ENCODE measurements at places on chromosomes 16 and 17.

- peak; percentile 94 for DNase-seq
Measured at GRCh38 chr17:6592173-6592572, 35.8 kb upstream of the PITPNM3 start.

- no peak for DNase-seq
Measured at GRCh38 chr16:84068783-84069462, 26.3 kb upstream of the SLC38A8 start.

DNA sequence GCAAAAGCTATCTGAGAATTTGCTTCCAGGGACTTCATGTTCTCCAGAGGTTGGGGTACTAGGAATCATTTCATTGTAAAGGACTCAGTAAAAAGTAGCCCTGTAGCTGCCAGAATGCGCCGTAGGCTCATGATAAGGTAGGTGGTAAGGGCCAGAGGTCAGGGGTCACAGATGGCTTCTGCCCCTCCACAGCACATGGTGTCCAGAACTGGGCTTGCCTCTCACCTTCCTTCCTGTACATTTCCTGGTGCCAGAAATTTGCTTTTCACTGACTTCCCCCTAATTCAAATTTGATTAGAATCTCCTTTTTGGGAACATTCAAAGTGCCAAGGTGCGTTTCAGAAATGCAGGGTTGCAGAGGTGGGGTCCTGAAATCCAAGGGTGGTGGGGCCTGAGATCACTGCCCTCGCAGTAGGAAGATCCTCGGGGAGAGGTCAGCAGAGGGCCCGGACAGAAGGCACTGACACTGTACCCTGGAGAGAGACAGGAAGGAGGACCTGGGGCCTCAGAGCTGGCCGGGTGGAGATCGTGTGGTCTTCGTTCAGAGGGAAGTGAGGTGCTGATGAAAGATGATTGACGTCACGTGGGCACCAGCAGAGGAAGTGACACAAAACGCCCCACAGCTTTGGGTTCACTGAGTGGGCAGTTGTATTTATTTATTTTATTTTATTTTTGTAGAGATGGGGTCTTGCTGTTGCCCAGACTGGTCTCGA is 25.5 kb upstream of the METRNL start:
- no peak for DNase-seq

DNA sequence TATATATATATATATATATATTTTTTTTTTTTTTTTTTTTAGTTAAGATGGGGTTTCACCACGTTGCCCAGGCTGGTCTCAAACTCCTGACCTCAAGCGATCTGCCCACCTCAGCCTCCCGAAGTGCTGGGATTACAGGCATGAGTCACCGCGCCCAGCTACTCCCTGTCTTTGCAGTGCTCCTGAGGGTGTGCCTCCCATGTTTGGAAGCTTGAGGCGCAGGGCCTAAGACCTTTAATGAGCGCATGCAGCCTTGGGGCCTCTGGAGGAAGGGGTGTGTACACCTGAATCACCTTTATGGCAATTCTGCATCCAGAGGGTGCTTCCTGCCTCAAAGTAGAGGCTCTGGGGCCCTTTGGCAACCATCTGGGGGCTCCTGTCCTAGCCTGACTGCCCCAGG is 219.4 kb upstream of the CIBAR2 start:
- DNase-seq: no peak

DNA sequence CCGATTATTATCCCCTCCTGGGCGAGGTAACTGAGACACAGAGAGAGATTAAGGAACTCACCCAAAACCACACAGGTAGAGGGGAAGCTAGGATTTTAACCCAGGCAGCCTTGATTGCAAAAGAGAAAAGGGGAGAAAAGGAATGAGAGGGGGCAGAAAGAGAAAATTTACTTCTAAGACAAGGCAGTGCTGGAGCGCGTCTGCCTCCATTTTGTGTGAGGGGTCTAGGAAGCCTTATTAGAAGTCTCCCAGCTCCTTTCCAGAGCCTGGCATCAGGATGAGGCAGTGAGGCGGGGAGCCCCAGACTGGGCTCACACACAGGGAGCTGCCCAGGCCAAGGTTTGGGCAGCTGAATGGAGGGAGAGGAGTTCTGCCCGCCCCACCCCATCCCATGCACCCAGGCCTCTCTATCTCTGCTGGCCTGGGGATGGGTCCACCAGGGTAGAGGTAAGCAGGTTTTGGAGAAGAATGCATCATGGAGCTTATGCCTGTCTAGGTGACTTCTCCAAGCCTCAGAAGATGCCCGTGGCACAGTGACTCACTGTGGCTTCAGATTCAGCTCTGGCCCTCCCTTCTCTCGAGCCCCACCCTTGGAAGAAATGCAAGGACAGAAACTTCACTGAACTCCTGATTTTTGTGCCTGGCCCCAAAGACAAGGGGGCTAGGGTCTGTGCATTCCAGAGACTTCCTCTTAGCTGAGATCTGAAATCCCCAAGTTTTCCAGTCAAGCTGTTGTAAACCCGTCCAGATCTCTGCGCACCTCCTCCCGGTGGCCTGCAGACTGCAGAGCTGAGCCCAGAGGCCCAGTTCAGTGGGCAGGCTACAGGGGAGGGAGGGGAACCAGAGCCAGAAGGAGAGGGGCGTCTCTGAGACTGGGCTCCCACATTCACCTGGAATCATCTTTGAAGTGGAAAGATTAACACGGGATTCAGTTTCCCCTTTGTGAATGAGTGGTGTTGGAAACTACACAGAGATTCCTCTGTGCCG is 95.1 kb upstream of the CDH5 start:
- DNase-seq: peak; percentile 7

GRCh38 chr16:14369734-14370598 is 260.1 kb downstream of the PARN start:
- DNase-seq: no peak

- no peak for DNase-seq
Measured at GRCh38 chr16:1850981-1851380, 21.0 kb downstream of the MEIOB start.

DNA sequence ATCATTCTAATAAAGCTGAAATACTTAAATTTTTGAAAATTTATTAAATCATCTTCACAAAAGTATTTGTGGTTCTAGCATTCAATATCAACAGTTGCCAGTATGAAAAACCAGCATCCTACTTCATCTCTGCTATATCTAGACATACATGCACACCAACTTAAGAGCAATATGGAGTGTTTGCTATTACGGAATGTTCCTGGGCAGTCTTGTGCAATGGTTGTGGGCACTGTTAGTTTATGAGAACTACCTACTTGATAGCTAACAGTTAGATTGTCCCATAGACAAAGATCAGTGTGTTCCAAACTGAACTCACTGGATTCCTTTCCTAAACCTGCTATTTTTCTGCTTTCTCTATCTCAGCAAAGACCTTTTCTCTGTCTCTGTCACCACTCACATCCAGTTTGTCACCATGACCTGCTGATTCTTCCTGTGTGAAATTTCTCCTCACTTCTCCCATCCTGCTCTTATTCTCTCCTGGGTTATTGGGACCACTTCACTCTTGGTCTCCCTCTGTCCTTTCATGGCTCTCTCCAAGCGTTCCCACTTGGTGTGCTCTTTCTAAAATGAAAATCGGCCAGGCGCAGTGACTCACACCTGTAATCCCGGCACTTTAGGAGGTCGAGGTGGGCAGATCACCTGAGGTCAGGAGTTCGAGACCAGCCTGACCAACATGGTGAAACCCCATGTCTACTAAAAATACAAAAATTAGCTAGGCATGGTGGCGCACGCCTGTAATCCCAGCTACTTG is 27.7 kb downstream of the CNTROB start:
- DNase-seq: no peak

DNA sequence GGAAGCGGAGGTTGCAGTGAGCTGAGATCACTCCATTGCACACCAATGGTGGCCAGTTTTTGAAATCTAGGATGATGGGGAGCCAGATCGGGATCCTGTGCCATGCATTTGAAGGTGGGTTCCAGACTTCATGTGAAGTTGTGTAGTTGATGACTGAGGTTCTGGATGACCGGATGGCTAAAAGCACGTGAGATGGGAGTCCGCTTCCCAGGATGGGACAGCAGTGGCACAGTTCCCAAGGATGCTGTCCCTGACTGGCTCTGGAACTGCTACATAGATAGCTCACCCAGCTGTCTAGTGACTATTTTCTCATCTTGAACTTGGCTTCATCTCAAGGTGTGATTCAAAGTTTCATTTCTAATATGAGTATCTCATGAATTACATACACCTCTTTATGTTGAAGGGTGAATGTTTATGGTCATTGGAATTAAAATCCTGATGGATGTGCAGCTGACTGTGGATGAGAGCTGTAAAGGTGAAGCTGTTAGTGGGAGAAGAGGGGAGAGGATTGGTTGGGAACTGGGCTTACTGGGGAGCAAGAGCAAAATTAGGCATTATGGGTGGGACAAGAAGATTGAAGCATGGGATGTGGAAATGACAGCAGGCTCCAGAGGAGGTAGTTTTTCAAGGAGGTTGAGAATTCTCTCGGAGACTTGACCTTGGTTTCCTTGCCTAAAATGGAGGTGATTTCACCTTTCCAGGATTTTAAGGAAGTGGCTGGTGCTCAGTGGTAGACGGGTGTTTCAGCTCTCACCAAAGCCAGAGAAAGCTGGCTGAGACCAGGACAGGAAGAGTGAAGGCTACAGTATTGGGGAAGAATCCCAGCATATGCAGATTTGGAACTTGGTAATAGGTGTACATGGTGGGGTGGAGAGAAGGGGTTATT is 8.2 kb downstream of the TUFM start:
- no peak for DNase-seq

GRCh38 chr17:65182233-65182632 is 45.1 kb downstream of the RGS9 start:
- DNase-seq: no peak

GRCh38 chr16:87924041-87924810 is 12.1 kb downstream of the CA5A start:
- peak; percentile 93 for DNase-seq

DNA sequence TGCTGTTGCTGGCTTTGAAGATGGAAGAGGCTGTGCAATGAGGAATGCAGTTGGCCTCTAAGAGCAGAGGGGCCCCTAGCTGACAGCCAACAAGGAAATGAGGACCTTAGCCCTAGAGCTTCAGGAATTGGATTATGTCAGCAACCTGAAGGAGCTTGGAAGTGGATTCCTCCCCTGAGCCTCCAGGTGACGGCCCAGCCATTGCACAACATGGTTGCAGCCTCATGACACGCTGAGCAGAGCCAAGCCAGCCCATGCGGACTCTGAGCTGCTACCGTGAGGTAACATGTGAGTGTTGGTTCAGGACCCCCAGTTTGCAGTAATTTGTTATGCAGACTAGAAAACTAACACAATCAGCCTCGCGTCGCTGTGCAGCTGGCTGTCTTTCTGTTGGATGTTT is 20.2 kb downstream of the CCDC42 start:
- no peak for DNase-seq
